ENCODE measurements at places on chromosomes 7 and 10. TPM values are rescaled to one million over a fixed set of nuclear protein-coding genes. Genes with fewer than 3 reads are reported as not detected.
A peak's percentile ranks its signal among the peaks of the same experiment; 100 is the strongest.

The GPR15LG gene
- 0.53 TPM for total RNA-seq

The RGR gene
- total RNA-seq: not detected

The ABCB1 gene
- under 0.01 TPM for total RNA-seq

The PIP gene
- total RNA-seq: not detected

The ZMYND11 gene
- total RNA-seq: 49.2 TPM

The PTF1A gene
- total RNA-seq: not detected

The ITGA8 gene
- total RNA-seq: not detected

The CACNA2D1 gene
- total RNA-seq: 1.1 TPM

The MLXIPL gene
- total RNA-seq: under 0.01 TPM

The TUBB8 gene
- not detected for total RNA-seq

The NOM1 gene
- total RNA-seq: 13.7 TPM

- DNase-seq: no peak
These were observed 102.0 kb downstream of the GLCCI1 start for GRCh38 chr7:8070451-8071180.

DNA sequence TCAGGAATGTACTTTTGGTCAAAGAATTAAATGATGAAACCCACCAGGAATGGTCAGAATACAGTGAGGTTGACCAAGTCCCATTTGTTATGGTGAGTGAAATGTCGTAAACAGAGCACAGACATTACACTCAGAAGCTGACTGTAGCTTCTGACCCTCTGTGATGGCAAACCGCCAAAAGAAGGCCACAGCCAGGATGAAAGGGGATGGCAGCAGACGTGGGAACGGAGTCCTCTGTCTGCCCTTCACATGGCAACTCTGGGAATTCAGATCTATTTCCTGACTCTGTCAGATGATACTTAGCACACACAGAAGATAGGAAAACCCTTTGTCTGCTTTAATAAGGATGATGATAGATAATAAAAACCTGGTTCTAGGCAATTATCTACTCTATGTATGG is 757.1 kb downstream of the SORCS3 start:
- DNase-seq: no peak

DNA sequence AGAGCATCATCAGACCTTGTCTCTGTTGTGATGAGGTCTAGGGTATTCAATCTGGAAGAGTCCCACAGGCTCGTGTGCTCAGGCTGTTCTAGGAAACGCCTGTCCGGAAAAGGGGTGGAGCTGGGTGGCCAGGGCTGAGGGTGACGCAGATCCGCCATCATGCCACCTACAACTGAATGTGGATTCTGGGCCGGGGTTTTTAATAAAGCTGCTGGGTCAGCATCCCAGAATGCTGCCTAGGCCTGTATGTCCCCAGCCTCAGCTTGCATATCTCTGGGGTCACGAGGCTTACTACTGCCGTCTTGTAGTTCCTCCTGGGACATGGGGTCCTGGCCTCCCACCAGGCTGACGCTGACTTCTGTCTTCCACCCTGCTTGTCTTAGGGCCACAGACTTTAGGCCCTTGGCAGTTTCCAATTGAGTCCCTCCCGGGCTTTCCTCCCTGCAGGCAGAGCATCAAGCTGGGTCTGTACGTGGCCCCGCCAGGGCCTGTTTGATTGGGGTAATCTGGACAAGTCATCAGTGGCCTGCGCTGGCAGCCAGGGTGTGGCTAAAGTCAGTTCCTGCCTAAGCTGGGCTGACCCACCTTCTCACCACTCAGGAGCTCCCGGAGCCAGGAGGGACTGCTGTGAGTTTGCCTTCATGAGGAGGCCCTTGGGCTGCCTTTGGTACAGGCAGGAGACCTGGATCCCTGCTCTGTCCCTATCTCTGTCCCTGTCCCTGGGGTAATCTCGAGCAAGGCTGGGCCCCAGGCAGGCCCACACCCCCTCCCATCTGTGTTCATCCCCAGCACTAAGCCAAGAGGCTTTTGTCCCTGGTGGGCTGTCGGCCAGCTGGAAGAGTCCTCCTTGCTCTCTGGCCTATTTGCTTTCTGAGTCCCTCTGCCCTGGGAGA is 79.9 kb downstream of the ZMIZ1 start:
- peak; percentile 86 for DNase-seq

- no peak for DNase-seq
These were observed 69.9 kb downstream of the OAT start for GRCh38 chr10:124348801-124349200.

- DNase-seq: no peak
These were observed 16.6 kb upstream of the ITIH2 start for GRCh38 chr10:7686351-7687171.

DNA sequence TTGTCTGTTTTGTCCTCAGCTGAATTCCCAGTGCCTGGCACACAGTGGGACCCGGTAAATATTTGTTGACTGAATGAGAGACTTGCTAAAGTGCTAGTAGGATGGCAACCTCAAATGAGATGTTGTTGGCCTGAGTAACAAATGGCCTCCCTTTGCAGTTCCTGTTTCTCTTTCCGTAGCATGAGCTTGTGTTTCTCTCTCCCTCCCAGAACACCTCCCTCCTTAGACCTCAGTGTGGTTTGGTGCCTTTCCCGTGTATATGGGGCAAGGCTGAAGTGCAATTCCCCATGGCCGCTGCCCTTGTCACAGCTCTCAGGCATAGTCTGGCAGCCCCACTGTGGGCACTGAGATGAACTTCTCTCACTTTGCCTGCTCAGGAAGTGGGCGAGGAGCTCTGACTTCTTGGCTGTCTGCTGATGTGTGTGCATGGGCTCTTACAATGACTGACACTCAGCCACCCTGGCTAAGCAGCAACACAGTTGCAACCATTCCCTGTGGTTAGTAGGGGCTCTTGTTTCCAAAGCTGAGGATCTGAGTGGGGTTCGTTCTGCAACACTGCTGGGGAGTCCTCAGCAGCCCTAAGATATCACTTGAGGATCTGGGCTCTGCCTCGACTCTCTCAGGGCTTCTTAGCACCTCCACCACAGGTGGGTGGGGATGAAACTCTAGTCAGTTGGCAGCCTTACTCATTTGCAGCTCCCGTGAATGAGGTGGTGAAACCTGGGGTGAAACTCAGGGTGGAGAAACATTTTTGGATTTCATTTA is 136.1 kb downstream of the ICA1 start:
- DNase-seq: peak; percentile 29

DNA sequence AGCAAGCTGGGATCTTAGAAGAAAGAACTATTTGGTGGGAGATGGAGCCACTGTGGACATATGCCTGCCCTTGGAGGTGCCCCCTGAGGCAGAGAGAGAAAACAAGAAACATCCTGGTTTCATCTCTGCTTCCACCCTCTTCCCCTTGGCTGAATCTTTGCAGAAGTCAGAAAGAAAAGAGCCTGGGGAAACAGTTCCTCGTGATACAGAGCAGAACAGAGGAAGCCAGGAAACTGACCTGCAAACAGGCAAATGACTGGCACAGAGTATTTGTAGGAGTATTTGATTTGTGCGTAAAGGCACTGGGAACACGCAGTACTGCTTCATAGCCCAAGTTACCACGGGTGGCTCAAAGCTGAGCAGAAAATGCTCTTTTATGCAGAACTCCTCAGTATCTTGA is 7.0 kb upstream of the KEL start:
- DNase-seq: no peak

DNA sequence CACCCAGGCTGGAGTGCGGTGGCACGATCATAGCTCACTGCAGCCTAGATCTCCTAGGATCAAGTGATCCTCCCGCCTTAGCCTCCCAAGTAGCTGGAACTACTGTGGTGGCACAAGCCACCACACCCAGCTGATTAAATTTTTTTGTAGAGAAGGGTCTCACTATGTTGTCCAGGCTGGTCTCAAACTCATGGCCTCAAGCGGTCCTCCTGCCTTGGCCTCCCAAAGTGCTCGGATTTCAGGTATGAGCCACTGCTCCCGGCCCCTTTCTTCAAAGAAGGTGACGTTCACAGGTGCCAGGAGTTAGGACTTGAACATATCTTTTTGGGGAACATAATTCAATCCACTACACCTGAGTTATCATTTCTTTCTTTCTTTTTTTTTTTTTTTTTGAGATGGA is 2.9 kb upstream of the TTYH3 start:
- DNase-seq: no peak

- no peak for DNase-seq
These were observed 35.1 kb downstream of the CH25H start for GRCh38 chr10:89171996-89172395.

DNA sequence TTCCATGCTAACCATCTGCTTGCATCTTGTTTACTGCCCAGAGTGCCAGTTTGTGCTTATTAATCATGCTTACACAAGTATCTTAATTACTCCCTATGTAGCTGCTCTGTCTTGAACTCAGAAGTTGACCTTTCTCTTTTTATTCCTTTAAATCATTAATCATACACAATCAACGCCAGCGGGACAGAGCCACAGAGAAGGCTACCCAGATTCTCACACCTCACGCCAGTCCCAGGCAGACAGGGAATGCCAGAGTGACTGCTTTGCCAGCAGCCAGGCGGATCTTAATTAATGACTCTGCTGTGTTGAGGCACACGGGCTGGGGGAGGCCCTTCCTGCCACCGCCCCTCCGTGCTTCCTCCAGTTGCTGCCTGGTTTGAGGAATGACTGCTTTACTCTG is 229.4 kb downstream of the LRMDA start:
- no peak for DNase-seq

- DNase-seq: no peak
These were observed 91.2 kb upstream of the ARID5B start for GRCh38 chr10:61810263-61810662.

- no peak for DNase-seq
These were observed 82.4 kb upstream of the LRRTM3 start for GRCh38 chr10:66843396-66843795.

DNA sequence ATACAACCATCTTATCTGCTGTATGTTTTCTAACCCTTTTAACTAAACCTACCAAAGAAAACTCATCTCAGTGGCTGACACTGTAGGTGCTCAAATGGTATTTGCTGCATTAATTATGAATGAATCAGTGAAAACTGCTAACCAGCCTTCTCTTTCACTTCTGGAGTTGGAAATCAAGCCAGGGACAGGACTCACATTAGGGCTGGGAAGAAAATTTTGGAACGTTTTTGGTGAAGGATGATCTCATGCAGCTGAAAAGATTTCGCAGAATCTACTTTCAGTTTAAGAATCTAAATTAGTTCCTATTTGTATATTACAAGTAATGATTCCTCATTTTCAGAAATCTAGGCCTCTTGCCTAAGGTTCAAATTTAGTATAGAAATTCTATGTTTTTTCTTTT is 12.9 kb downstream of the MTPN start:
- DNase-seq: no peak

DNA sequence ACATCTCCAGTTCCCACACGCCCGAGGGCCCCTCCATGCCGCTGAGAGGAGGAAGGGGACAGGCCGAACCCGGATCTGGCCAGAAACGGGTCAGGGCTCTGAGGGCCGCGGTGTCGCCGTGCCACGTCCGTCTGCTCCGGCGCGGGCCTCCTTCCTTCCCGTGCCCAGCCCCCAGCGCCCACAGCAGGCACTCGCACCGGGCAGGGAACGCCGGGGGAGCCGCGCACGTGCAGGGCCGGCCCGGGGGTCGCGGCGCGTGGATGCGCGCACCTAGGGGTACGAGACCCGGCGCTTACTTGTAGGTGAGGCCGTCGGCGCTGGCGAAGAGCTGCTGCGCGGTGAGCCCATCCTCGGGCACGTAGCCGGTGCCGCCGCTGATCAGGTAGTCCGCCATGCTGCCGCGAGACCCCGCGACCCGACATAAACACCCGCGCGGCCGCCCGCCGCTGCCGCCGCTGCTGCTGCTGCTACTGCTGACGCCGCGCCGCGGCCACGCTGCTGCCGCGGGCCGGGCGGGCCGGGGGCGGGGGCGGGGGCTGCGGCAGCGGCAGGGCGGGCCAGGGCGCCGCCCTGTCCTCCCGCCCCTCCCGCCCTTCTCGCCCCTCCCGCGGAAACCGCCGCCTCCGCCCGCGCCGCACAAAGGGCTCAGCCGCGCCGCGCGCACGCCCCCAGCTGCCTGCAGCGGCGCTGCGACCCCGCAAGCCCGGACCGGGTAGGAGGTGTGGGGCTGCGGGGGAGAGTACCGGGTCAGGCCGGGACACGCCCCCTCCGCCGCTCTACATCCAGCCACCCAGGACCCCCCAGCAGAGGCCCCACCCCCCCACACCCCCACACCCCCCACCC is 4.1 kb downstream of the IMPDH1 start:
- DNase-seq: no peak

GRCh38 chr10:73931767-73932619 is 21.1 kb downstream of the PLAU start:
- DNase-seq: peak; percentile 100

DNA sequence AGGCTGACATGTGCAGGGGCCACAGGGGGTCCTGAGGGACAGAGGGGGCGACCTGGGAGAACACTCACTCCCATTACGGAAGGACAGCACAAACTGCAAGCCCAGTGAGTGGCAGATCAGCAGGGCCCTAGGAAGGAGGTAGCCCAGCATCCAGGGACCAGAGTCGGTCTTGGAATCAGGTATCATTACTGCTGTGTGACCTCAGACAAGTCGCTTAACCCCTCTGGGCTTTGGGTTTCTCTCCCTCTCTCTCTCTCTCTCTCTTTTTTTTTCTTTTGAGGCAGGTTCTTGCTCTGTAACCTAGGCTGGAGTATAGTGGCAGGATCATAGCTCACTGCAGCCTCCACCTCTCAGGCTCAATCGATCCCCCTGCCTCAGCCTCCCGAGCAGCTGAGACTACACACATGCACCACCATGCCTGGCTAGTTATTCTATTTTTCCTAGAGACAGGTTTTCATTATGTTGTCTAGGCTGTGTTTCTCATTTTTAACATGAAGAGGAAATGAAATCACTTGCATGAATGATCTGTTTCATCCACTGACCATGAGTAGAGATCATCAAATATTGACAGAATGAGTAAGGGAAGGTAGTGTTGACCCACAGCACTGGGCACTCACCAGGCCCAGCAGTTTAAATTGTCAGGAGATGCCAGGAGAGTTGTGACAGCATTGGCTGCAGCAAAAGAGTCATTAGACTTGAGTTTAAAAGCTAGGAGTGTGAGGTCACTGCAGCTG is 49.4 kb downstream of the BUB3 start:
- peak; percentile 76 for DNase-seq

Measured in bronchial epithelial cell (primary cell).